Tongue (tissue), 3 donors: ENCODE measurements at places on chromosomes 6 and 20. TPM values are rescaled to one million over a fixed set of nuclear protein-coding genes. Genes with fewer than 3 reads are reported as not detected.

GRCh38 chr20:62407221-62407992 is at the start of gene CABLES2:
Gene CABLES2, minus strand, starts transcription at chr20:62407285. Its CDS starts 9 bp downstream, at chr20:62407276.
- DNase-seq = peak; percentile 97

DNA sequence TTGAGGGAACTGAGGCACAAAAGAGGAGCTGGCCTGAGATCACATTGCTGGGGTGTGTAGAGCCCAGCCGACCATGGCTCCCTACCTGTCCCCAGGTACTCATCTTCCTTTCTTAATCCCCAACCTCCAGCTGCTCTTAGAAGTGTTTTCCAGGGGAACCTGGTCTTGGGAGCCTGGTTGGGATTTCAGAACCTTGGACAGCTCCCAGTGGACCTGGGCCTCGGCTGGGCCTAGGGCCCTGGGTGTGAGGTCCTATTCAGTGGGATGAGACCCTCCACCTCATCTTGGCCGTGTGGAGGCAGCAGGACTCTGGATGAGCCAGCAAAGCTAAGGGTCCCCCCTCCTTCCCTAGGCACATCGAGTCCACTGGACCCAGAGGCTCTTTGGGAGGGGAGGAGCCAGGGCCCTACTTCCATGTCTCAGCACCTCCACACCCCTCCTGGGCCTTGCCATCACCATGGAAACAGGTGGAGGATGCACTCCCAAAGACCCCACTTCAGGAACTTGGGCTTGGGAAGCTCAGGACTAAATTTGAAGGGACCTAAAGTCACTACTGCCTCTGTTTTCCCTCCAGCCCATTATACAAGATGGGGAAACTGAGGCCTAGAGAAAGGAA is 38.5 kb downstream of the DLGAP4 start:
- peak; percentile 86 for DNase-seq

Gene CCR6
- total RNA-seq = not detected

Gene SDHAF4
- 9.9 TPM for total RNA-seq

GRCh38 chr6:134826889-134827737 is 122.8 kb downstream of the ALDH8A1 start:
- DNase-seq = peak; percentile 40

Gene BTN3A1
- total RNA-seq = 23.4 TPM

DNA sequence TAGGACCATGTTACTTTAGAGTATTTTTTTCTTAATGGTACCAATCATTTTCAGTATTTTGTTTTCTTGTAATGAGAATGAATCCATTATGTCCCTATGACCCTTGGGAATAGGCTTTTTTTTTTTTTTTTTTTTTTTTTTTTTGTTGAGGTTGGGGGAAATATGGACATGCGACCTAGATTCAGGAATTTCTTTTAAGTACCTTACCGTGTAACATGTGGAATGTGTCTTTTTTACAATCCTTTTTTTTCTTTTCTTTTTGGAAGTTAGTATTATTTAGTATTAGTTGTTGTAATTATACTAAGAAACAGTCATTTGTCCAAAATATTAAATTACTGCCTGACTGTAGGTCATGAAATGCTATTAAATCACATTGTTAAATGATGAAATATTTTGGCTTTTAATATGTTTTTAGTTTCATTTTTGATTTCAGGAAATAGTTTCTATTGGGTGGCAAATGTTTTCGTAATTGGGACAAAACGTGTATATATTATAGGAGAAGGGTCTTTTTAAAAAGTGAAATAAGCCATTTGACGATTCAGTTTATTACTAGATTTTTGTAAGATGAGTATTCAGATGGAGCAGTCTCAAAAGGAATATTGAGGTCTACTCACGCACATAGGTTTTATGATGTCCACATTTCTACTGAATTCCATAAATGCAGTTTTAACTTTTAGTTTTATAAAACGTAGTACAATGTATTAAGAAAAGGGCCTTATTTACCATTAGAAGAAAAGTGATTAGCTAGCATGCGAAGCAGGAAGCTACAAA is 4.9 kb downstream of the ARID1B start:
- peak; percentile 39 for DNase-seq

Gene LRRC73
- total RNA-seq = 0.51 TPM

Gene PPARD
- 10.6 TPM for total RNA-seq

GRCh38 chr6:75791881-75792280 is 42.8 kb downstream of the MYO6 start:
- no peak for DNase-seq

DNA sequence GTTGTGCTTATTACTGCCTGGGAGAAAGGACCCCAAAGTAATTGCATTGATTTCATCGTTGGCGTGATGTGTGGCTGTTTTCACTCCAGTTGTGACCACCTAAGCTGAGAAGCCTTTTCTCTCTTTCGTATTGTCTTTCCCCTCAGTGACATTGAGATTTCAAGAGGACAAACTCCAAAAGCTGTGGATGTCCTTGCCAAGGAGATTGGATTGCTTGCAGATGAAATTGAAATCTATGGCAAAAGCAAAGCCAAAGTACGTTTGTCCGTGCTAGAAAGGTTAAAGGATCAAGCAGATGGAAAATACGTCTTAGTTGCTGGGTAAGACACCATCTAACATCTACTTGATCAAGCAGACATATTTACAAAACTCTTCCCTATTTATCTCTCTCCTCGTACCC is 60.5 kb downstream of the MTHFD1L start:
- DNase-seq = no peak

Gene CLDN20
- total RNA-seq = not detected

- no peak for DNase-seq
Measured at GRCh38 chr20:58577871-58578598, 62.8 kb upstream of the APCDD1L start.

- no peak for DNase-seq
Measured at GRCh38 chr20:11790046-11790445, 127.6 kb upstream of the BTBD3 start.

- DNase-seq = no peak
Measured at GRCh38 chr6:125013938-125014660, 51.9 kb downstream of the RNF217 start.

DNA sequence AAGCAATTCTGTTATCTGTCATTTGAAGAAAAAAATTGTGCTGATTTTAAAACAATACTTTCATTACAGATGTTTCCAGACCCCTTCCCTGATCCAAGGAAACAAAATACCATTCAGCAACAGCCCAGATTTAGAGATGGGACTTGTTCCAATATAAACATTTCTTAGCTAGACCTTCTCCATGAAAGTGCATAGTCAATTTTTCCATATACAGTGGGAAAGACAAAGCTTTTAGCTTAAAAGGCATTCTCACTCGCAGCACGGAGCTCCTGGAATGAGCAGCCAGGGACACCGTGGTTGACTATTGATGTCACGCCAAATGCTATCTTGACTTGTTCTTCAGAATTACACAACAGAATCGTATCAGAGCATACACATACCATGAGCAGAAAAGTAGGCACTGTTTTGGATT is 21.5 kb downstream of the LAMA4 start:
- DNase-seq = peak; percentile 91

GRCh38 chr20:36408219-36408618 is 102.1 kb downstream of the DLGAP4 start:
- DNase-seq = peak; percentile 64

GRCh38 chr6:13066820-13067219 is 261.5 kb downstream of the TBC1D7 start:
- no peak for DNase-seq

Gene NHSL1
- total RNA-seq = 17.3 TPM

- DNase-seq = peak; percentile 79
Measured at GRCh38 chr6:160421854-160422253, 73.7 kb downstream of the SLC22A3 start.

DNA sequence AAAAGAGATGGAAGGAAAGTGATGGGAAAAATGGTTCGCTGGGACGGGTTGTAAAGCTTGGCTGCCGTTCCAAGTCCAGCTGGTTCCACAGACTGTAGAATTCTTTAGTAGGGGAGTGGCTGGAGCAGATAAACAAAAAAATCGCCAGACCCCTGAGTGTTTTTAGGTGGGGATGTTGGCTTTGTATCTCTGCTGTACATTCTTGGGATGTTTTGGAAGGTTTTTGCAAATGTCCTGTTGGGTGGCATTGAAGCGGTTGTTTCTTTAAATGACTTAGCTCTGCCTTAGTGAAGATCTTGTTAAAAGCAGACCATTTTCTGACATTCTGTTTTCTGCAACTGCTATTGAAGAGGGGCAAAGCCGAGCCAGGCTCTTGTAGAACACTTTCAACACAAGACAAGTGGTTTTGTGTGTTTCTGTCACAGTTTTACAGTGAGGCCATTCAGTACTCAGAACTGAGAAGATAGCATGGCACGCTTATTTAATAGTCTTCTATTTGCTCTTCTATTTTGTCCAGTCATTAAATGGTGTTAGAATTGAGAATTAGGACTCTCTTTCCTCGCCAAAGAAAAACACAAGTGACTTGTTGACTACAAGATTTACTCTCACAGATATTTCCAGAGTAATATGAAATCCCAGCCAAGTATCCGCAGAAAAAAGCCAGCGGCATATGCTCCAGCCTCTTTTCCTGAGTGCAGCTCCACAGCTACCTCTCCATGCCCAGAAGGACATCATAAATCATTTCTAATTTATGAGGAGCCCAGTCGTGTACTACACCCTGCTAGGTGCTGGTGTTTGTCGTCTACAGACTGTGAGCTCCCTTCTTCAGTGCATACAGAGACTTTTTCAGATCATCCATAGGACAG is 65.8 kb downstream of the PHACTR2 start:
- peak; percentile 87 for DNase-seq

- no peak for DNase-seq
Measured at GRCh38 chr6:87742106-87742505, 40.1 kb upstream of the AKIRIN2 start.

Gene REM1
- total RNA-seq = 4.5 TPM

GRCh38 chr6:159254186-159254585 is 85.0 kb downstream of the FNDC1 start:
- DNase-seq = no peak

Gene PLN
- total RNA-seq = 24.5 TPM

DNA sequence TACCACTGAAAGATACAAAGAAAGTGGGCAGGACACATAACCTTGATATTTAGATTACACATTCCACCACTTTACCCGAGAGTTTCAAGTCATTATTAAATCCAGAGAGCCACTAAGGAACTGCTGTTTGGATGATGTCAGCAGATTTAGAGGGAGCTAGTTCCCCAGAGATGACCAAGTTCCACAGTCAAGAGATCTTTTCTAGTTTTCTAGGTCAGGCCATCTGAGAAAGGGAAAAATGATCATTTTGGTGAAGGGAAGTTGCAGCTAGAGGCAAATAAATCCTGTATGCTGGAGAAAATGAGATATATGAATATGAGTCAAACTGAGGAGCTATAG is 147.8 kb downstream of the HS3ST5 start:
- DNase-seq = no peak

DNA sequence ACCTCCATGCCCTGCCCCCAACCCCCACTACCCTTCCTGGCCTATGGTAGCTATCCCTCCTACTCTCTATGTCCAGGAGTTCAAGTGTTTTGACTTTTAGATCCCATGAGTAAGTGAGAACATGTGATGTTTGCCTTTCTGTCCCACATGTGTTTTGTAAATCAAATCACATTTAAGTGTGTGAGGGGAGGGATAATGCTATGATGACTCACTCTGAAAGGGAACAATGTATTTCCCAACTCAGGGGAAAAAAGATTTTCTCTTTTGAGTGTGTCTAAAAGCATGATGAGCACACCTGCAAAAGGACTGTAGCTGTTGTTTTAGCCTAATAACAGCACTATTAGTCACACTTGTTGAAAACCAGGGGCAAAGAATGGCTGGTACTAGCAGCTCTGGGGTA is 193.7 kb downstream of the GJA10 start:
- DNase-seq = peak; percentile 42

DNA sequence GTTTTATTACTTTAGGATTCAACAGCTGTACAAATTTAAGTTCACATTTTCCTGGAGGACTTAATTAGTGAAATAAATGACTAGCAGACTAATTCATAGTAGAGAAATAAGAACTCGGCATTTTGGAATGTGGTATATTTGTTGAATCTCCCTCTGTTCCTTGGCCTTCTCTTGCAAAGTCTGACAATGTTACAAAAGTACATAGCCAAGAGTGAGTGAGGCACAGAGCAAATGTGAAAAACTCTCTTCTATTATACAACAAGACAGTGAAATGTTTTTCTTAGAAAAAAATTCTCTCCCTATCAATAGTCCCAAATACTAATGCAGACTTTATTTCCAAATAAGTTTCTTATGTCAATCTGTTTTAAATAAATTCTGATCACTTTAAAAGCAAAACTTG is 44.2 kb upstream of the TCF21 start:
- no peak for DNase-seq

GRCh38 chr6:41161851-41162552 is 914 bp downstream of the TREM2 start:
- DNase-seq = no peak

- no peak for DNase-seq
Measured at GRCh38 chr6:148881593-148882311, 134.9 kb downstream of the UST start.

GRCh38 chr20:62899633-62900051 is 26.7 kb downstream of the DIDO1 start:
- peak; percentile 52 for DNase-seq

Gene CLVS2
- 0.10 TPM for total RNA-seq

DNA sequence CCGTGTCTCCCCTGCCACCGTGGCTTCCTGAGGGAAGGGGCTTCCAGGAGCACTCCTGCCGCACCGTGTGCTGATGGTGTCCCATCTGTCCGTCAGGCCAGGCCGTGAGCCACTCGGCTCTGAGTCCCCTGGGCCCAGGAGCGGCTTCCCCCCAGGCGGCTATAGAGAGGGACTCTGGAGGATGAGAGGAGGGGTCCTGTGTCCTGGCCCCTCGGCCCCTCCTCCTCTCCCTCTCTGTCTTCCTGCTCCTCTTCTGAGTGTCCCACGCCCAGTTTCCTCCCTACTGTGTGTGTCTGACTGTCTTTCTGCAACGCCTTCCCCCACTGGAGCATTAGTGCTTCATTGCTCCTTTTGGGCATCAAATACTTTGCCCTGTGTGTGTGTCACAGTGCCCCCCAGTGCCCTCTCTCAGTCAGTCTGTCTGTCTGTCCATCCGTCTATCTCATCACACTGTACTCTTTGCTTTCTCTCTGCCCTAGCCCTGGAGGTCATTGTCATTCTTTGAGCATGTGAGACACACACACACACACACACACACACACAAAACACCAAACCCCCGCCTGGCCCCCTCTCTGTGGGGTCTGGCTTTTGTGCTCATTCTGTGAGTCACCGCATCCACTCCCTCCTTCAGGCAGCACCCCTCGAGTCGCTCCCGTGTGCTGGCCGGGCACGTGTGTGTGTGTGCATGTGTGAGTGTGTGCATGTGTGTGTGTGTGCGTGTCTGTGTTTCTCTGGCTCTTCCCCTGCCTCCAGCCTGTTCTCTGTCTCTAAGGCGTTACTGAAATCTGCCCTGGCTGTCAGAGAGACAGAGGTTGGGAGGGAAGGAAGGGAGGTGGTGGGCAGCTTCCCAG is 71.9 kb downstream of the SRC start:
- no peak for DNase-seq
